Posterior vena cava (tissue), 2 donors: ENCODE measurements at places on chromosomes 4 and X. TPM values are rescaled to one million over a fixed set of nuclear protein-coding genes. Genes with fewer than 3 reads are reported as not detected.

Gene HSD17B13
- 0.32 TPM for total RNA-seq

Gene ESX1
- not detected for total RNA-seq

Gene STPG2
- 0.19 TPM for total RNA-seq

Gene ARHGEF6
- total RNA-seq, result 14.2 TPM

- no peak for DNase-seq
These were observed 47.7 kb downstream of the SPRY1 start for GRCh38 chr4:123444290-123444731.

- peak; percentile 41 for DNase-seq
These were observed 64.8 kb upstream of the HELT start for GRCh38 chr4:184953421-184953945.

DNA sequence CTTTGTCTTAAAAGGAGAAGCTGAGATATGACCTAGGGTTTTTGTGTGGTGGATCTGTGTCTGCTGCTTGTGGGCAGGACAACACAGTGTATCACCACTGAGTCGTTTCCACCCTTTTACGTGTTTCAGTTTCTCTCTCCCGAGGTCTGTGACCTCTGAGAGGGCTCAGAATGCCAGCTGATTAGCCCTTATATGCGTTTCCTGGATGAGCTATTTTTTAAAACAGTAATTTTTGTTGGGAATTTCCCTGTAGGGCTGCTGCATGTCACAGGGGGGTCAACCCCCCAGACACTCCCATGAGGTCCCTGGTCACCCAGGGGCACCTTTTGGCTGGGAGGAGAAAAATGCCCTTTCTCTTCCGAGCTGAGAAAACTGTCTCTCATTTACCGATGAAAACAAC, 170.4 kb upstream of the CASK start:
- no peak for DNase-seq

DNA sequence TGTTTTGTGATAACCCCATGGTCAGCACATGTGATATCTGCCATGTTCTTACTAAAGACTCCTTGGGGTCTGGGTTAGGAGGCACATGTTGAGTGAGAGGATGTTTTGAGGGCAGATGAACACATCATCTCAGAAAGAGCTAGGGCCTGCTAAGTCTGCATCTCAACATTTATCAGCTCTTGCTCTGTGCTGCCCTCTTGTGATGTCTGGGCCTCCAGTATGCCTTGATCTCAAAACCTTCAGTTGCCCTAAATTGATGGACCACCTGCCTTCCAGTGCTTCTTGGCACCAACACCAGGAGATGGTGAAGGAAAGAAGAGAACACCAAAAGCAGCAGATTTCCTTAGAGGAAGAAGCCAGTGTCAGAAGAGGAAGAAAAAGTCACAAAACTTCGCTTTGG, 22.5 kb downstream of the MID1 start:
- no peak for DNase-seq

DNA sequence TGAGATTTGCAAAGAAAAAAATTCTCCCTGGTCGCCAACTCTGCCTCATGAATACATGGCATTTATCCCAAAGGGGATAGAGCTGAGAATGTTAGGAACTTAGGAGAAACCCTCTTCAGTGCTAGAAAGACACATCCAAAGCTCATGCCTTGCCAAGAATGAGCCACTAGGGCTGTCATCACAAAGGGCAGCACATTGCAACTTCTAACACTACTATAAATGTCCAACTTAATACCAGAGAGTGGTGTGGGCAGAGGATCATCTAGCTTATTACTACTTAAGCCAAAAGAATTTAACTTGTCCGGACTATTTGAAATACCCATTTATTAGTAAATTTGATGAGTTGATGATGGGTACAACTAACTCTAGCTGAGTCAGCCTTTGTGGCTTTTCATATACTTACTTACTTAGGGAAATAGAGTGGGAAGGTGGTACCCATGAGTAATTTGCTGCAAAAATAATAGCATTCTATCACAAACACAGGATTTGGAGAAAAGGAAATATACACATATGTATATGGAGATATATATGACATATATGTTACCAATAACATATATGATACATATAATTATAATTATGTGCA, 66.3 kb upstream of the GAB1 start:
- no peak for DNase-seq

DNA sequence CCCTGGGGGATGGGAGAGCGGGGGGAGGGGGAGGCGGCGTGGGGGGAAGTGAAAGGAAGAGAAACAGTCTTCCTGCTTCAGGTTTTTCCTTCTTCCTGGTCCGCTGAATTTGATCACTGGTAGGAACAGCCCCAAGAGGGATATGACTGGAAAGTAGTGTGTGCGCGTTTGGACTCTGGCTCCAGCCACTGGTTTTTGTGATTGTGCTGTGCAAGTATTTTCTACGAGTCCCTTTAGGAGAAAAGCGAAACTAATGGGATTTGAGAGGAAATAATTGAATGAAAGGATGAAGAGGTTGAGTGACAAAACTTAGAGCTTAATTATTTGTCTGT, 836 bp downstream of the PRRG1 start:
- peak; percentile 70 for DNase-seq

DNA sequence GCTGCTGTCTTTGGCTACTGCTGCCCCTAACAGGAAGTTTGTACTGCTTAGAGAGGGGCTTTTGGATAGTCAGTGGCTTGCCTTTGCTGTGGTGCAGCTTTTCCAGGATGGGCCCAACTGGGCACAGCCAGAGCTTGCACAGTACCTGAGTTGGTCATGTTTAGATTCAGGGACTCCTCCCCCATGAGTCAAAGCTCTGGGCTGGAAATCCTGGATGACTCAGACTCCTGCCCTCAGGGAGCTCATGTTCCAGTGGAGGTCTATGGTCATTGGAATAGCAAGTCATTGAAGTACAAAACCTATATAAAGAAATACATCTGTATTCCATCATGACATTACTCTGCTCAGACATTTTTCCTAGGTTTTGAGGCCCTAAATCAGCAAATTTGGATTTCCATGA, 66.7 kb upstream of the PJA1 start:
- no peak for DNase-seq

GRCh38 chrX:71996826-71997225, 86.2 kb downstream of the NHSL2 start:
- DNase-seq, result peak; percentile 91
